Activated T-helper 1 cell treated with anti-CD3 and anti-CD28 coated beads, Interleukin-12 subunit alpha, Interleukin-12 subunit beta, Interleukin-2, Interleukin-4 antibody, amounts not matched to agents 30 ng/mL and 10 ng/mL and 1 ng/mL, durations not matched to agents 14 hours and 24 hours and 36 hours (primary cell): ENCODE measurements at places on chromosomes 6 and 20.

- no peak for DNase-seq
- no peaks in the 10 kb centered on the region for H3K27me3 ChIP-seq
- no peaks in the 10 kb centered on the region for H3K4me1 ChIP-seq
Observed at GRCh38 chr6:74941424-74941823, 264.4 kb downstream of the COL12A1 start.

DNA sequence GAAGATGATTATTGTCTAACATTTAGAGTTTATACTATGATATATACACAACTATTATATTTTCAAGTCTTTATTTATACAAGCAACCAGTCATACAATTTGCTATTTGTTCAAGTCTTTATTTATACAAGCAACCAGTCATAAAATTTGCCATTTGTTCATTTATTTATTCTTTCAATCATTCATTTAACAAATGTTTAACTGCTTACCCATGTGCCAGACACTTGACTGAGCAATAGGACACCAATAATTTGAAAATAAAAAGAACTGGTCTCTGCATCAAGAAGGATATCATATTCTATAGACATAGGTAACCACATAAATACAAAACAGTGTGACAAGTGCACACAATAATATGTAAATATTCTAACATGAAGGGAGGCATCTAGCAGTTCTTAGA lies 20.3 kb downstream of the GRIK2 start:
- H3K4me1 ChIP-seq, result no peaks in the 10 kb centered on the region
- no peak overlapping the region for H3K27ac ChIP-seq
- no peaks in the 10 kb centered on the region for H3K27me3 ChIP-seq
- H3K36me3 ChIP-seq, result no peaks in the 10 kb centered on the region

- no peak overlapping the region for H3K4me3 ChIP-seq
- H3K4me1 ChIP-seq, result peaks cover 45% of the 10 kb centered on the region
- no peaks in the 10 kb centered on the region for H3K27me3 ChIP-seq
- peaks cover 5% of the 10 kb centered on the region for H3K36me3 ChIP-seq
Observed at GRCh38 chr6:26363882-26364701, 906 bp upstream of the BTN3A2 start.

DNA sequence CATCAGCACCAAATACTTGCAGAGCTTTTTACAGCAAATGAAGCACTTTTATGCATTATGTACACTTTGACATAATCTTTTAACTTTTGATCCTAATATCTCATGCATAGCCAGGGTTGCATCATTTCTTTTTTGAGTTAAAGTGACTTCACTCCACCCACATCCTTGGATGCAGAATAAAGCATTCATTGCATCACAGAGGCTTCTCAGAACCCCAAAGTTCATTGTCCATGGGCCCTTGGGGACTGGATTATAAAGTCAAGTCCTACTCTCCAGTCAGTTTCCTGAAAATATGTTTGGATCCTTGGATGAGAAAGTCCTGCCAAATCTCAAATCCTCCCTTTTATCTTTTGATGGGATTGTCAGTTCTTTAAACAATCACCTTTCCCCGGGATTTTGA lies 10.6 kb upstream of the EFHC1 start:
- H3K36me3 ChIP-seq, result no peaks in the 10 kb centered on the region
- DNase-seq, result no peak
- H3K4me1 ChIP-seq, result no peaks in the 10 kb centered on the region
- H3K27me3 ChIP-seq, result peaks cover 13% of the 10 kb centered on the region

- H3K36me3 ChIP-seq, result no peaks in the 10 kb centered on the region
- H3K4me3 ChIP-seq, result no peak overlapping the region
- no peaks in the 10 kb centered on the region for H3K27me3 ChIP-seq
- no peak overlapping the region for H3K27ac ChIP-seq
- DNase-seq, result no peak
- no peaks in the 10 kb centered on the region for H3K4me1 ChIP-seq
Observed at GRCh38 chr6:147942363-147942762, 400.3 kb upstream of the SASH1 start.

GRCh38 chr20:53287357-53288042 lies 306.1 kb downstream of the ZNF217 start:
- no peak overlapping the region for H3K4me3 ChIP-seq
- H3K4me1 ChIP-seq, result no peaks in the 10 kb centered on the region
- peaks cover 2% of the 10 kb centered on the region for H3K27me3 ChIP-seq
- H3K27ac ChIP-seq, result no peak overlapping the region
- no peaks in the 10 kb centered on the region for H3K36me3 ChIP-seq
- DNase-seq, result no peak

GRCh38 chr6:27825025-27825793 lies 87.0 kb downstream of the OR2B2 start:
- DNase-seq, result no peak
- H3K4me3 ChIP-seq, result peak overlapping the region; percentile 89
- H3K4me1 ChIP-seq, result peaks cover 46% of the 10 kb centered on the region

DNA sequence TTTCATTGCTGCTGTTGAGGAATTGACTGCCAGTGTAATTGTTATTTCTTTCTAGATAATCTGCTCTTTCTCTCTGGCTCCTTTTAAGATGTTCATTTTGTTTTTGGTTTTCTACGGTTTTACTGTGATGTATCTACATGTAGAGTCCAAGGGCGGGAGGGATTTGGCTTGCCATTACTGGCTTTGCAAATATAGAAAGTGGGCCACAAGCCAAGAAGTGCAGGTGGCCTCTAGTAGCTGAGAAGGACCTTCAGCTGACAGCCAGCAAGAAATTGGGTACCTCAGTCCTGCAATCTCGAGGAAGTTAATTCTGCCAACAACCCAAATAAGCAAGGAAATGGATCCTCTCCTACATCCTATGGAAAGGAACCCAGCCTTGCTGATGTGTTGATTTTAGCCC lies 42.8 kb upstream of the GLP1R start:
- H3K27me3 ChIP-seq, result peaks cover 48% of the 10 kb centered on the region
- H3K4me3 ChIP-seq, result no peak overlapping the region
- no peaks in the 10 kb centered on the region for H3K36me3 ChIP-seq
- H3K27ac ChIP-seq, result no peak overlapping the region
- H3K4me1 ChIP-seq, result no peaks in the 10 kb centered on the region

DNA sequence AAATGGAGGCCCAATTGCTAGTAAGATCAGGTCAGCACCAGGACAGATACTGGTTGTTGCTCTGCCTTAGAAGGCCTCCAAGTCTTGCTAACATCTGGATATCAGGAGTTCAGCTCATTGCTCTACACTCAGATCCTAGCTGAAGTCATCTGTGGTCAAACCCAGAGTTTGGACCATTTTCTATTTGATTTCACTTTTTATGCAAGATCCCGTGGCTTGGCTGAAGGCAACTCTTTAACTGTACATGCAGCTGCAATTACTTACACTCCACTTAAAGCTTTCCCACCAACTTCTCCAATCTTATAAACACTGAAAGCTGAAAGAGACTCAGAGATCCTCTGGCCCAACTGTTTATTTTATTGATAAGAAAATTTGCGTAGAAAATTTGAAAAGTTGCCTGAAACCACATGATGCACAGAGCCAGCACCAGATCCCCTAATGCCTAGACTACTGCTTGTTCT lies 2.7 kb downstream of the SLC17A2 start:
- no peaks in the 10 kb centered on the region for H3K36me3 ChIP-seq
- H3K4me1 ChIP-seq, result peaks cover 11% of the 10 kb centered on the region
- no peak overlapping the region for H3K27ac ChIP-seq
- no peak for DNase-seq
- no peaks in the 10 kb centered on the region for H3K27me3 ChIP-seq
- H3K4me3 ChIP-seq, result no peak overlapping the region

GRCh38 chr6:42279966-42280629 lies 62.4 kb upstream of the MRPS10 start:
- H3K4me1 ChIP-seq, result peaks cover 43% of the 10 kb centered on the region
- no peak overlapping the region for H3K27ac ChIP-seq
- H3K27me3 ChIP-seq, result no peaks in the 10 kb centered on the region
- H3K36me3 ChIP-seq, result peaks cover 18% of the 10 kb centered on the region
- H3K4me3 ChIP-seq, result no peak overlapping the region

DNA sequence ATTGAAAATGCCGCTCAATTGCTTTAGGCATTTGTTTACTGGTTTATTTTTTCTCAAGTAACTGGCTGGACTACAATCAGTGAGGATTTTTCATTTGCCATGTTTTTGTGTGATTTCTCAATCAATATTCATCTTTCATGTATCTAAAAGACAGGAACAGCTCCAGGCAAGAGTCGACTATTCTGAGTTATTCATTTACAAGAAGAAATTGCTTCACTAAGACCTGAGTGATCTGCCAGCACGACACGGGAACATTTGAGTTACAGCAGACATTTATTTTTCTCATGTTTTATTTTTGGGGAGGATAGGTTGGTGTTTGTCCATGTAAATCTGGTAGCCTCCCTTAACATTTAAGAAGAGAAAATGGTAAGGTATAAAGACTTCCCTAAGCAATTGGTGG lies 124.1 kb downstream of the CBLN4 start:
- no peaks in the 10 kb centered on the region for H3K27me3 ChIP-seq
- no peaks in the 10 kb centered on the region for H3K4me1 ChIP-seq
- DNase-seq, result no peak
- H3K27ac ChIP-seq, result no peak overlapping the region
- H3K4me3 ChIP-seq, result no peak overlapping the region

DNA sequence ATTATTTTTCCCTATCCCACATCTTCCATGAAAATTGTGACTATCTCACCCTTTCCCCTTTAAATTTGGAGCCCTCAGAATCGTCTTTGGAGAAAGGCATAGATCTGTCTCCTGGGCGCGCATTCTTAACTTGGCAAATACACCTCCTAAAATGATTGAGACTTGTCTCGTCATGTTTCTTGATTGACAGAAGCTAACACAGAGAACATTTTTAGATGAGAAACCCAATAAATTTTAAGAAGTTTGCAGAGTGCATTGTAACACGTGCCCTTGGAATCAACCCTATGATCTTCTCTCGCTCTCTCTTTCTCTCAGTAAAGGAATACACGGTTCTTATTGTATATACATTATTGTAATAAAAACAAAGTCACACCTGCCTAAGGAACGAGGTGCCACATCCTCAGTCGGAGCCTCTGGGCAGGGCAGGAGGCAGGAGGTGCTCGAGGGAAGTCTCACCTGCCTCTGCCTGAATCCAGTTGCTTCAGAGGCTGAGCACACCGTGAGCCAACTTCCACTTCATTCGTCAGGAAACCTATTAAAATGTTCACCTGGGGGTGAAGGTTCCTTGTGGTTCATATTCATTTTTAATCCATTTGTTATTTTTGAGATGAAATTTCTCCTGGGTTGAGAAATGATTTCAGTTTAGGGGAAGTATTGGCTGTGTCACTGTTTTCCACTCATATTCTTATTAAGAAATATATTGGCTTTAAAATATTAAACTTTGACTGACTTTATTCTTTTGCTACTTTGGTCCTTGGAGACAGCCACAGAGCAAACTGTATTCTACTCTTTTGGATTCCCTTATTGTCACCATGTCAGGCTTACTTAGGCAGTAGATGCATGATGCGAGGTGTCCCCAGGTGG lies 90.5 kb upstream of the THBS2 start:
- H3K4me3 ChIP-seq, result no peak overlapping the region
- H3K4me1 ChIP-seq, result no peaks in the 10 kb centered on the region
- H3K36me3 ChIP-seq, result no peaks in the 10 kb centered on the region

DNA sequence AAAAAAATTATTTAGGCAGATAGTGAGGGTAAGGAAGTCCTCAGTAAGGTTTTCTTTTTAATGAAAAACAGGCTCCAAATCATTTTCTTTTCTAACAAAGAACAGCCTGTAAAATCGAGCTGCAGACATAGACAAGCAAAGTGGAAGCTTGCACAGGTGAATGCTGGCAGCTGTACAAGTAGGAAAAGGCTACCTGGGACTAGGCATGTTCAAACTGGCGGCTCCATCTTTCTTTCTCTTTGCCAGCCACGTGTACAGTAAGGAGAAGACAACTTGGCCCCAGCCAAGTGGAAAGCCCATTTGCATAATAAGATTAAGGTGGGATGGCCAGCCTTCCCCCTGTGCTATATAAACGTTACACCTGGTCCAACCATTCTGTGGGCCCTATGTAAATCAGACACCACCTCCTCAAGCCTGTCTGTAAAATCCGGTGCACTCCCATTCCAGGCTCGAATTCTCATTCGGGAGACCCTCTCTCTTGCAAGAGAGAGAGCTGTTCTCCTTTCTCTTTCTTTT lies 27.0 kb upstream of the SLC2A12 start:
- DNase-seq, result no peak
- no peaks in the 10 kb centered on the region for H3K36me3 ChIP-seq
- no peak overlapping the region for H3K4me3 ChIP-seq

- H3K36me3 ChIP-seq, result peaks cover 24% of the 10 kb centered on the region
- H3K27ac ChIP-seq, result no peak overlapping the region
- no peaks in the 10 kb centered on the region for H3K27me3 ChIP-seq
- no peak overlapping the region for H3K4me3 ChIP-seq
- peaks cover 53% of the 10 kb centered on the region for H3K4me1 ChIP-seq
Observed at GRCh38 chr6:35603326-35604202, 85.2 kb downstream of the FKBP5 start.

- no peak overlapping the region for H3K27ac ChIP-seq
- H3K27me3 ChIP-seq, result no peaks in the 10 kb centered on the region
- no peaks in the 10 kb centered on the region for H3K4me1 ChIP-seq
- no peak overlapping the region for H3K4me3 ChIP-seq
- H3K36me3 ChIP-seq, result no peaks in the 10 kb centered on the region
Observed at GRCh38 chr20:16098890-16099639, 474.2 kb downstream of the KIF16B start.

- H3K36me3 ChIP-seq, result peaks cover 13% of the 10 kb centered on the region
- DNase-seq, result no peak
- peaks cover 8% of the 10 kb centered on the region for H3K27me3 ChIP-seq
- H3K4me1 ChIP-seq, result peaks cover 93% of the 10 kb centered on the region
- H3K4me3 ChIP-seq, result peak overlapping the region; percentile 2
Observed at GRCh38 chr6:157758516-157759023, 64.5 kb upstream of the SNX9 start.

GRCh38 chr6:41935685-41936072 lies 5.9 kb downstream of the CCND3 start:
- peaks cover 77% of the 10 kb centered on the region for H3K4me1 ChIP-seq
- peaks cover 68% of the 10 kb centered on the region for H3K36me3 ChIP-seq
- no peaks in the 10 kb centered on the region for H3K27me3 ChIP-seq
- DNase-seq, result no peak

GRCh38 chr6:91534614-91535013 lies 947.7 kb upstream of the MAP3K7 start:
- no peaks in the 10 kb centered on the region for H3K36me3 ChIP-seq
- no peak for DNase-seq
- H3K4me1 ChIP-seq, result no peaks in the 10 kb centered on the region
- H3K4me3 ChIP-seq, result no peak overlapping the region

- no peak overlapping the region for H3K4me3 ChIP-seq
- no peak overlapping the region for H3K27ac ChIP-seq
- DNase-seq, result no peak
- H3K36me3 ChIP-seq, result no peaks in the 10 kb centered on the region
- peaks cover 19% of the 10 kb centered on the region for H3K4me1 ChIP-seq
Observed at GRCh38 chr6:41036601-41037000, 2.4 kb downstream of the UNC5CL start.
